ENCODE measurements at places on chromosomes 12 and 14.

DNA sequence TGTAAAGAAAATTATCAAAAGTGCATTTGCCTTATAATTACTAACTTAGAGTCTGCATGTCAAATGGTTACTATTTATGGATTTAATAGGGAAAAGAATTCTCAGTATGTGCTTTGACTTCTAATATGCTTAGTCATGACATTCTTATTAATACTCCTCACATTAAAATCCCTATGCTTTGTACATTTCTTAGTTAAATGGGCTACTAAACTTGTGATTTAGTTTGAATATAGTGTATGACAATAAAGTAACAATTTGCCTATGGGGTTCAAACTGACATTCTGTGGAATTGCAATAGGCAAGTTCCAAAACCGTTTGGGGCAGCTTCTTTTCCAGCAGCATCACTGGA, 361.9 kb upstream of the TMTC1 start:
- no peak for DNase-seq

GRCh38 chr12:120316798-120317223, 10.8 kb downstream of the PLA2G1B start:
- no peak for DNase-seq

DNA sequence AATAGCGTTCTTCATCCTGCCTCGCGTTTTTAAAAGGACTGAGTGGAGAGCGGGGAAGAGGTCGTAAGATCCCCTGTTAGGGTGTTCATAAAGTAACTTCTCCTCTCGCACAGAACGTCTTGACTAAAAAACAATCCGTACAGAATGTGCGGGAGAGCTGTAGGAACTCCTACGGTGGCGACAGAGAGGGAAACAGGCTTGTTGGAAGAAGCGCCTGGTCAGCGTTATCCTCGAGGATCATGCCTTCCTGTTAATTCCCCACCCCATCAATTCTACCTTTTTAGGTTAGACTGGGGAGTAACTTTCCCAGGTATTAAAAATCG, 399 bp upstream of the WASHC4 start:
- no peak for DNase-seq

- no peak for DNase-seq
Observed at GRCh38 chr14:95226801-95227200, 69.5 kb upstream of the DICER1 start.

GRCh38 chr12:3988519-3989217, 115.5 kb upstream of the PARP11 start:
- no peak for DNase-seq

- DNase-seq = no peak
Observed at GRCh38 chr14:69666690-69667211, 55.4 kb downstream of the SUSD6 start.

GRCh38 chr12:64058541-64059265, 163.4 kb downstream of the KICS2 start:
- no peak for DNase-seq

DNA sequence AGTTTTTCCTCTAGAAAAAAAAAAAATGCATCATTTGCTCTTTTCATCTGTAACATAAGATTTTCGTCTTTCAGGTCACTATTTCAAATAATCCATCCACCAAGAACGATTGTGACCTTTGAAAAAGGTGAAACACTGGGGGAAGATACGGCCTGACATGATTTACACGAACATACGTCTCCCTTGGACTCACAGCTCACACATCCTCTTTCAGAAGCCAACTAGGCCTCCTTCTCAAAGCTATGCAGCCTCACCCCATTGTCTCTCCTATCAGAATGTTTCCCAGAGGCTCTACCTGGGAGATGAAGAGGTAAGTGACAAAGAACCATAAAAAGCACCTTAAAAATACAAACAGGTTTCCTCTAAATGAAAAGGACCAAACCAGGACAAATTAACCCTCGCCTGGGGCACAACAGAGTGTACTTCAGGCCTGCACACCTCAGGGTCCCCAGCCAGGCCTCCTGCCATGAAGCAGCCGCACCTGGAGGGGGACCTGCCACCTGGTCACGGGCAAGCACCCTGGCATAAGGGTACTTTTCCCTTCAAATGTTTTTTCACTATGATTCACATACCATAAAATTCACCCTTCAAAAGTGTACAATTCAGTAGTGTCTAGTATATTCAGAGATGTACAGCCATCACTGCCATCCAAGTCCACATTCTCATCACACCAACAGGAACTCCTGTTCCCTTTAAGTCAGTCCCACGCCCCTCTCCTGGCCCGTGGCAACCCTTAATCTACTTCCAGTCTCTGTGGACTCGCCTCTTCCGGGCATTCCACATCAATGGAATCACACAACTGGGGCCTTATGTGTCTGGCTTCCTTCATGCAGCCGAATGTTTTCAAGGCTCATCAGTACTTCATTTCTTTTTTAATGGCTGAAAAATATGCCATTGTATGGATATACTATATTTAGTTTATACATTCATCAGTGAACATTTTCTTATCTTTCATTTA, 5.4 kb downstream of the SLC15A4 start:
- no peak for DNase-seq

GRCh38 chr12:102946042-102946441, 11.4 kb upstream of the ASCL1 start:
- DNase-seq = no peak

GRCh38 chr12:15776532-15776931, 12.7 kb downstream of the EPS8 start:
- DNase-seq = no peak

- no peak for DNase-seq
Observed at GRCh38 chr14:73386342-73386741, 72.0 kb downstream of the NUMB start.

- no peak for DNase-seq
Observed at GRCh38 chr12:89059056-89059455, 293.2 kb downstream of the DUSP6 start.

GRCh38 chr14:90194706-90195105, 61.6 kb upstream of the PSMC1 start:
- DNase-seq = no peak

DNA sequence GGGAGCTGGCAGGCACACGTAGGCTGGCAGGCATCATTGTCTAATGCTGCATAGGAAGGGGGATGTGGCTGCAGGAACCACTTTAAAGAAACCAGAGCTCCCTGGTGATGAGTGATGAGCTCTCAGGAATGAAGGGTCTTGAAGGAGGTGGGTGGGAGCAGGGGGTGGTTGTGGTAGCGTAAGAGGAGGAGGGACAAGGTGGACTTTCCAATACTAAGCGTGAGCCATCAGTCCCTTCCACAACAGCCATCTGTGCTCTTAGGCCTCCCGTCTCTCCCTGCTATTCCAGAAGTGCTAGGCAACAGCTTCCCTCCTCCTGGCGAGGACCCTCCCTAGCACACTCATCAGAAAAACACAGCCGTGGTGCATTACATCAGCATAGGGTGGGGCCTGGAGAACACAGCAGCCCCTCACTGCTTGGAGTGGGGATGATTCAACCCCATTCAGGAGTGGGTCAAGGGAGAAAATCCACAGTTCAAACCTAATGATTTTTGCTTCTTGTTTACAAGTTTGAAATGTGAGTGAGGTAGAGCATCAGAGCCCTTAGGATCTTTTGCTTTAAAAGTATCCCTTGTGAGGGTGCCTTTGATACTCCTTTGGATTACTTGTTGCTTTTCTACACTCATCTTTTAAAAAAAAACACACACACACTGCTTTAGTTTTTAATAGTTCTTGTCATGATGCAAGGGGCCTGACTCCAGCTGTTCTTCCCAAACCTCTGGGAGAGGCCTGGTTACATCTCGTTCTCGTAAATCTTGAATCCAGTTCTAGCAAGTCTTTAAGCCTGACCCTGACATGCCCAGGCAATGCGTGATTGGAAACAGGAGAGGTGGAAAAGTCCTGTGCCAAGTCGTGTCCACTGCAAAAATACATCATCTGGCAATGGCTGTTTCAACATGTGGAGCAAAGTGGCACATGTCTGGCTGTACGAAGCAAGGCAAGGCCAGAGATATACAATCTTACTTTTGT, 356.4 kb upstream of the DDHD1 start:
- no peak for DNase-seq

DNA sequence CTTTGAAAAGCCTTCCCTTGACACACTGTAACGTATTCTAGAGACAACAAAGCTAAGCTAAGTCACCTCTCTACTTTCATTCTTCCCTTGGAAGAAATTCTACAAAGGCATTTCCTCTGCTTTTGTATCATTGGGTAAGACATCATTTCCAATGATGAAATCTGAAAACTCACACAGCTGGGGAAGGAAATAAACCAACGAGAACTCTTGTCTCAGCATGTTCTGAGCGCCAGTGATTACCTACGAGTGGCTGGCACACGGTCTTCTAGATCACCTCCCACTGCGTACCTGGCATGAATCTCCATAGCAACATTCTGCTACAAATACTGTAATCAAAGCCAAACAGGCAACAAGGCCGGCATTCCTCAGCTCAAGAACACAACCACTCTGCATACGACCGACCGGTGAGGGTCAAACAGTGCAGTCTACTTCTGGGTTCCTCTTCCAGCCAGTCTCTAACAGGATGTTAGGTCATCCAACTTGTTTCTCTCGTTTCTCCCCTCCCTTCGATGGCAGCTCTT, 7.6 kb downstream of the VPS37B start:
- peak; percentile 48 for DNase-seq

DNA sequence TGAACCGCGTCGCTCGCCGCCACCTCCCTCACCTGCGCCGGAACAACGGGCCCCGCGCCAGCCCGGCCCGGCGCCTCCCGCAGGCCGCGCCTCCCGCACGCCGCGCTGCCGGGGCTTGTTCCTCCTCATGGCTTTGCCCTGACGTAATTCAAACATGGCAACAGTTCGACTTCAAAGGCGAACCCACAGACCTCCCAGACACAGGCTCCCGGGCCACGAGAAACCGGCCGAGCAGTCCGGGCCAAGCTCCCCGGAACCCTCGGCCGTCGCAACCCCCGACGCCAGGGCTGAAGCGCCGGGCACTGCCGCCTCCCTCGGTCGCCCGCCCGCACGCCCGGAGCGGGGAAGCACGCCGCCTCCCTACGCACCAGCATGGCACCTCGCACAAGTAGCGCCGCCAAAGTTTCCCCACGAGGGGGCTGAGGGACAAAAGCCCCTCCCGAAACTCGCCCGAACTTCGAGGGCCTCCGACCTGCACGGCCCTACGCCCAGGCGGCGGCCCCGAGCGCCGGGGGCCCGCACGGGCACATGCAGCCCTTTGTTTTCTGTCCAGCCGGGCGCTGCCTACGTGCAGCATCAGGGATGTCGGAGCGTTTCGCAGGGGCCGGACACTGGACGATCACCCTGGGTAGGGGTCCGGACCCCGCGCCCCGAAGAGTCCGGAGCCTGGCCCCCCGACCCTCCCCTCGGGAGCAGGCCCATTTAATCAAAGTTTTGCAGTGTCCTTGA, 1.7 kb downstream of the SINHCAF start:
- DNase-seq = no peak

DNA sequence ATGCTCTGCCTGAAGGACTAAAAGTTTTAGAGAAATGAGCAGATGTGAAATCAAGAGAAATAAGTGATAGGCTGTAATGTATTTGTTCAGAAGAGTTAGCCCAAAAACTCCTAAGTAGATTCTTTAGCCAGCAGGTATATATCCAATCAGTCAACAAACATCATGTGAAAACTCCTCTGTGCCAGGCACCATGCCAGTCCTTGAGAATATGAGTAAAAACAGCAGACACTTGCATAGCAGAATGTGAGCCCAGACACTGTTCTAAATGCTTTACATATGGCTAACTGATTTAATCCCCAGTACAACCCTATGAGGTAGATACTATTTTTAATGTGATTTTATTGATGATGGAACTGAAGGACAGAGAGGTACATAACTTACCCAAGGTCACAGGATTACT, 329.8 kb downstream of the PAWR start:
- no peak for DNase-seq

DNA sequence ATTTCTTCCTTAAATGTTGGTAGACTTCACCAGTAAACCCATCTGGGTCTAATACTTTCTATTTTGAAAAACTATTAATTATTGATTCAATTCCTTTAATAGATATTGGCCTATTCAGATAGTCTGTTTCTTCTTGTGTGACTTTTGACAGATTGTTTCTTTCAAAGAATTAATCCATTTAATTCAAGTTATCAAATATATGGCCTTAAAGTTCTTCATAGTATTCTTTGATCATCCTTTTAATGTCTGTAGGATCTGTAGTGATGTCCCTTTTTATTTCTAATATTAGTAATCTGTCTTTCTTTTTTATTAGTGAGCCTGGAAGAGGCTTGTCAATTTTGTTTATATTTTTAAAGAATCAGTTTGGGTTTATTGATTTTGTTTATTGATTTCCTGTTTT, 190.0 kb downstream of the SLC38A4 start:
- DNase-seq = no peak

DNA sequence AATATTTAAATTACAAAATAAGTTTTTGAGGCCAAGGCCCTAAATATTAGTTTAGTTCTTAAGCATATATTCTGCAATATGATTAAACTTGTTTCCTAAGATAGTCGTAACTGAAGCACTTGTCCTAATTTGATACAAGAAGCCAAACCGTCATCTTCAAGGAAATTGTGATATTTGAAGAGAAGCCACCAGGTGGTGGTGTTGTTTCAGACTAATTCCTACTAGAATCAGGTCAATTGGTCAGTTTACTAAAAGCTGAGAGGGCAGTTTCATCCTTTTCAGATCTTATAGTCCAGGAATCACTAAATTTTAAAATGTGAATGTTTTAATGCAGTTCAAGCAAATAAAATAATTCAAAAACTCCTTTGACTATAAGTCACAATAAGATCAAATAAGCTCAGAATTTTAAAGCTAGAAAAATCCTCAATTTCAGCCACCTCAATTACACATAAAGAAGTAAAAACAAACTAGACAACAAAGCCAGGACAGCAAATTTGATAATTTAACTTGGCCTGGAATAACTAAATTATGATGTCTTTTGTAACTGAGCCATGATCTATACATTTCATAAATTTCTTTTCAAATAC, 7.1 kb upstream of the ARL1 start:
- peak; percentile 48 for DNase-seq

DNA sequence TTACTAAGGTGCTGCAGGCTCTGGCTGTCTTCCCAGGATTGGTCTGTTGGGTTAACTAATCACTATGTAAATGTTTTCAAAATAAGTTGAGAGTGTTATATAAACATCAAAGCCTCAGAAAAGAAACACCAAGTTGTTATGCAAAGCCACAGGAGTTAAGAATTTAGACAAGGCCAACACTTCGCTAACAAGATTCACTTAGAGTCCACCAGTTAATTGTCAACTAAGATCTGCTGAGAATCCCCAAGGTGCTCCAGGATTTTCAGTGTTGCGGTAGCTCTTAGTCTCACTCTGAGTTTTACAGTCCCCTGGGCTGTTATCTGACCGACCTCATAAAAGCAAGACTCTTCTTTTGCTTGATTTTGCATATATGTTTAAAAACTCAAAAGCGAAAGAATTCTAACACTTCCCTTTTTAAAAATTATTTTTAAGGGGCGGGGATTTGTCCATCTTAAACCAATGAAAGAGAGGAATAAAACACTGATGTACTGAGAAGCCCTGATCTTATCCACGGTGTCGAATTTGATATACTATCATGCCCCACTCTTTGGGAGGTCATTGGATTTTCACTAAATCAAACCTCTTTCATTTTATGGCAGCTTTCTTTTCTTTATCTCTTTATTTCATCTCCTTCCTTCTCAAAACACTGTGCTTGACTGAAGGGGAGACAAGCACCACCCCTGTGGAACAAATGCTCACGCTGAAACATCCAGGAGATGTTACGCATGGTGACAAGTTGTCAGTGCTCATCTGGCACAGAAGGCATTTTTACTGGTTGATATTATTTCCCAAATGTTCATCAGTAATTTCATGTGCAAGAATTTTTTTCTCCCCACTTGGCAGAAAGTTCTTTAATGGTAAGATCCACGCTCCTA, 7.0 kb downstream of the NIN start:
- no peak for DNase-seq

- no peak for DNase-seq
Observed at GRCh38 chr14:101458741-101459550, 102.3 kb upstream of the DIO3 start.
